ENCODE measurements at places on chromosomes 7 and 10.

DNA sequence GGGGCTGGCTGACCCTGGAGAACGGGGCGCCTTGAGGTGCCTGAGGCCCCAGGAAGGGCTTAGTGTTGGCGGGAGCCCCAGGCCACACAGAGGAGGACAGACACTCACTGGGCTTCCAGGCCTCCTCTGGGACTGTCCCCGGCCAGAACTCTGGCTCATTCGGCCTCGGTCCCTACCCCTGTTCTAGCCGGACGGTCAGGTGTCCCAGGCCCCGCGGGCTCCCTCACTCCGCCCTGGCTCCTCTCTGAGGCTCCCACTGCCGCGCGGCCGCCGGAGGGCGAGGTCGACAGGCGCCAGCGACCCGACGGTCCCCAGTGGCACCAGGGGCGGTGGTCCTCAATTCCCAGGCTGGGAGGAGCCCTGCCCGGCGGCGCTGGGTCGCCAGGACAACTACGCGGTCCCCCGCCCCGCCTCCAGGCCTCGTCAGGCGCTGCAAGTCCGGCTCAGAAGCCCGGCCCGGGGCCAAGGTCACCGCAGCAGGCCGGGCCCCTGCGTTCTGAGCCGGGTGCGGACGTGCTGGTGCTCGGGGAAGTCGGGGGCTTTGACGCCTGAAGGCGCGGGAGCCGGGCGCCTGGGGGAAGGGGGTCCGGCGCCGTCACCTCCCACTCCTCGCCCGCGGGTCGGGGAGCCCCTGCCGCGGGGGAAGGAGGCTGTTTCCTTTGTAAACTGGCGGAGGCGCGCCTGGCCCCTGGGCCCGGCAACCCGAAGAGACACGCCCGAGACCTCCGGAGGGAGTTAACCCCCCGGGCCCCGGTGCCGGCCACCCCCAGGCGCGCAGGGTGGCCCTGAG, 1.1 kb upstream of the PWWP2B start:
- no peak for DNase-seq

GRCh38 chr7:129523924-129524323, 21.6 kb downstream of the SMKR1 start:
- no peak for DNase-seq

GRCh38 chr7:155340071-155340531, 42.4 kb downstream of the INSIG1 start:
- no peak for DNase-seq

GRCh38 chr7:140966561-140967233, 42.0 kb upstream of the BRAF start:
- no peak for DNase-seq

DNA sequence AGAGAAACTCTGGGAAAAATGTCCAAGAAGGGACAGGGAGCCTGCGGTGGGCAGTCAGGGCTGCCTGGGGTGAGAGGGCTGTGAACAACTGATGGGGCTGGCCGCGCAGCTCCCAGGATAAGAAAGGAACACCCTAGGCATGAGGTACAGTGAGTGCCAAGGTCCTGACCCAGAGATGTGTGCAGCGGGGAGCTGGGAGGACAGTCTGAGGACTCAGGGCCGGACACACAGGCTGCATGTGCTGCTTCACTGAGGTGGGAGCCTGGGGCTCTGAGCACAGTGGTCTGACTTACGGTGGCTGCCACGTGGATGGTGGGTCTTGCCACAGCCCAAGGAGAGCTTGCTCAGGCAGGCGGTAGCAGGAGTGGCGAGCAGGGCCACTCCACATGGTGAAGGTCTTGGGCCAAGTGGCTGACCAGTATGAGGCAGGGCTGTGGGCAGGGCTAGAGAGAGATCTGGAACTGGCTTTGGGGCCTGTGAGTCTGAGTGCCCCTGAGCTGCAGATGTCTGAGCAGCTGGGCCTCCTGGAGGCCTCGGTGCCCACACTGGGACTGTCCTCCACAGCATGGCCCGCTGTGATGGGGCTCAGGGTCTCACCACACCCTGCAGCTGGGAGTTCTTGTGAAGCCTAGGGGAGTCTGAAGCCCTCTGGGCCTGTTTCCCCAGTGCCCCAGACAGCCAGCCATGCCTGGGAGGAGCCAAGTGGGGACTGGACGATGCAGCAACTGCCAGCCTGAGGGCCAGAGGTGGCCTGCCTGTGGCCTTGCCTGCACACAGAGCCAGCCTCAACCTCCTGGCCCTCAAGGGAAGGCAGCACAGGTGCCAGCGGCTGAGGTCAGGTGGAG, 60.3 kb downstream of the RASGEF1A start:
- DNase-seq = no peak

All from stimulated activated CD4-positive, alpha-beta T cell treated with anti-CD3 and anti-CD28 coated beads, Interleukin-4, amount 100 ng/mL, for 1 hour (primary cell).